Upper lobe of right lung (tissue), 1 donor: ENCODE measurements at places on chromosomes 16 and 17.
A peak's percentile ranks its signal among the peaks of the same experiment; 100 is the strongest.

GRCh38 chr17:81298991-81299738, 4.1 kb upstream of the SLC38A10 start:
- no peaks in the 10 kb centered on the region for H3K27me3 ChIP-seq
- no peak overlapping the region for H3K4me3 ChIP-seq
- H3K4me1 ChIP-seq: peaks cover 16% of the 10 kb centered on the region

GRCh38 chr16:11499295-11500089, 87.2 kb downstream of the LITAF start:
- no peaks in the 10 kb centered on the region for H3K27me3 ChIP-seq
- no peak overlapping the region for H3K27ac ChIP-seq
- no peak for DNase-seq
- peaks cover 22% of the 10 kb centered on the region for H3K4me1 ChIP-seq
- H3K4me3 ChIP-seq: no peak overlapping the region

GRCh38 chr16:30027588-30028437, 3.3 kb downstream of the TLCD3B start:
- H3K4me1 ChIP-seq: peaks cover 5% of the 10 kb centered on the region
- no peaks in the 10 kb centered on the region for H3K36me3 ChIP-seq
- no peak for DNase-seq
- peaks cover 59% of the 10 kb centered on the region for H3K27me3 ChIP-seq
- no peak overlapping the region for H3K27ac ChIP-seq

- DNase-seq: peak; percentile 85
- no peaks in the 10 kb centered on the region for H3K36me3 ChIP-seq
- H3K27me3 ChIP-seq: no peaks in the 10 kb centered on the region
- peaks cover 18% of the 10 kb centered on the region for H3K4me1 ChIP-seq
These were observed 20.2 kb downstream of the NGFR start for GRCh38 chr17:49515196-49515770.

GRCh38 chr17:28041844-28042656, 427 bp upstream of the NLK start:
- H3K27me3 ChIP-seq: no peaks in the 10 kb centered on the region
- DNase-seq: no peak
- peak overlapping the region; percentile 78 for H3K4me3 ChIP-seq
- H3K36me3 ChIP-seq: no peaks in the 10 kb centered on the region
- peaks cover 32% of the 10 kb centered on the region for H3K4me1 ChIP-seq
- H3K27ac ChIP-seq: peak overlapping the region; percentile 90

DNA sequence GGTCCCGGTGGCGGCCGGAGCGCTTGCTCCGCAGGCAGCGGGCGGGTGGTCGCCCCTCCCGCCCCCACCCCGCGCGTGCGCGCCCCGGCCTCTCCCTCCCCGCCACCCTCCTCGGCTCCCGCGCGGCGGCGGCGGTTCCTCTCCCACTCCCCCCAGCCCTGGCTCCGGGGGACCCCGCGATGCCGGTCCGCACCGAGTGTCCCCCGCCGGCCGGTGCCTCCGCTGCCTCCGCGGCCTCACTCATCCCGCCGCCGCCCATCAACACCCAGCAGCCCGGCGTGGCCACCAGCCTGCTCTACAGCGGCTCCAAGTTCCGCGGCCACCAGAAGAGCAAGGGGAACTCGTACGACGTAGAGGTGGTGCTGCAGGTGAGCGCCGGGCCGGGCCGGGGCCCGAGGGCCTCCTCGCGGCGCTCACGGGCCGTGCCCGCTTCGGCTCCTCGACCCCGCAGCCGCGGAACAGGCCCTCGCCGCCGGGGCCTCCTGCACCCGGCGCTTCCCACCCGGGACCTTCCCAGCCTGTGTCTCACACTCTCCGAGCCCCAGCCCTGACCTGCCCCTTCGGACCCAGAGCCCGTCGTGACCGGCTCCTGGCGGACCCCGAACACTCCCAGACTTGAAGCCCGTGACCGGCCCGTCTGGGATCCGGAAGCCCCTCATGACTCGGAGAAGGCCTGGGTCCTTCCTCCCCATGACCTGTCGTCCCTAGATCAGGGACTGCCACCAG, 490 bp downstream of the GID4 start:
- no peaks in the 10 kb centered on the region for H3K36me3 ChIP-seq
- no peaks in the 10 kb centered on the region for H3K27me3 ChIP-seq
- peak overlapping the region; percentile 70 for H3K27ac ChIP-seq
- H3K4me1 ChIP-seq: peaks cover 28% of the 10 kb centered on the region
- H3K4me3 ChIP-seq: peak overlapping the region; percentile 94
- DNase-seq: peak; percentile 69

DNA sequence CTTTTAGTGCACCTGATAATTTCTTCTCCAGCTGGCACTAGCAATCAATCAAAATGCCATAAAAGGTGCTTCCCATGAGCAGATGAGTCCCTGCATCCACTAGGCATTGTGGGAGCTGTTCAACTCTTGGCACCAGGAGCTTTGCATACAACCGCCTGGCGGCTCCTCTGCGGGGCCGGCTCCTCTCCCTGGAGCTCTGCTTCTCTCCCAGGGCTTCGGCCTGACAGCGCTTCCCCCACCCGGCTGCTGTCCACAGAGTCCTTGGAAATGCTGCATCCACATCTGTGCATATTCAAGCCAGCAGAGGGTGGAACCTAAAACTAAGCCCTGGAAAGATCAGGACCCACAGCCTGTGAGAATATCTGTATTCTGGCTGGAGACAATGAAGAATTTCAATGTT, 62.9 kb downstream of the LMF1 start:
- no peak overlapping the region for H3K4me3 ChIP-seq
- no peak overlapping the region for H3K27ac ChIP-seq
- DNase-seq: no peak
- H3K4me1 ChIP-seq: no peaks in the 10 kb centered on the region

DNA sequence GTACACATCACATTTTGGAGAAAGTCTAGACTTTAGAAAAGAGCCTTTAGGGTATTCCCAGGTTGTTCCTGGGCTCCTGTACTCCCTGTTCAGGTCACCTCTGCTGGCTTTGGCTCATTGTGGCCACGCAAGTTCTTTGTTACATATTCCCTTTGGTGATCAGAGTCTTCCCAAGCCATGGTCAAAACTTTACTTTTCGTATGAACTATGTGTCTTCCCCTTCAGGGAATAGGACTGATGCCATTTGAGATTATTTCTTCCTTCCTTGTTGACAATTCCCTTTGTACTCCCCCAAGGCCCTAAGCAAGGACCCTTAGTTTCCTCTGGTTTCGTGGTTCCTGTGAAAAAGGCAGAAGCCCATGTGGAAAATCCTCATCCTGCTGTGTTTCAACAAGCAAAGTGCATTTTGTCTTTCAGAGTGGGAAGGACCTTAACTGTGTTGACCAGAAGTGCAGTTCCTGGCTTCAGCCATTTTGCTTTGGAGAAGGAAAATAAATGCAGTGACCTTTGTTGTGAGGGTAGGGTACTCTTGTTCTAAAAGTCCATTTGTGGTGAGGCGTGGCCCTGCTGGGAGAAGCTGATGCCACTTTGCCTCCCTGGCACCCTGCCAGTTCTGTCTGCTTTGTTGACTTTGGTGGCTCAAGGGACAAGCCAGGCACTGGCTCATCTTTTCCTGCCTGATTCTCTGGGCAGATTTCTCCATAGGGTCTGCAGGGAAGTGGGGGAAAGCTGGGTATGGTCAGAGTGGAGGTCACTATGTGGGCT, 55.1 kb downstream of the ZNRF1 start:
- DNase-seq: no peak
- no peaks in the 10 kb centered on the region for H3K27me3 ChIP-seq
- H3K36me3 ChIP-seq: no peaks in the 10 kb centered on the region
- peaks cover 8% of the 10 kb centered on the region for H3K4me1 ChIP-seq

- DNase-seq: no peak
- H3K4me1 ChIP-seq: no peaks in the 10 kb centered on the region
- H3K27me3 ChIP-seq: no peaks in the 10 kb centered on the region
- H3K4me3 ChIP-seq: no peak overlapping the region
- no peak overlapping the region for H3K27ac ChIP-seq
These were observed 44.4 kb upstream of the ZFHX3 start for GRCh38 chr16:73092236-73092781.

DNA sequence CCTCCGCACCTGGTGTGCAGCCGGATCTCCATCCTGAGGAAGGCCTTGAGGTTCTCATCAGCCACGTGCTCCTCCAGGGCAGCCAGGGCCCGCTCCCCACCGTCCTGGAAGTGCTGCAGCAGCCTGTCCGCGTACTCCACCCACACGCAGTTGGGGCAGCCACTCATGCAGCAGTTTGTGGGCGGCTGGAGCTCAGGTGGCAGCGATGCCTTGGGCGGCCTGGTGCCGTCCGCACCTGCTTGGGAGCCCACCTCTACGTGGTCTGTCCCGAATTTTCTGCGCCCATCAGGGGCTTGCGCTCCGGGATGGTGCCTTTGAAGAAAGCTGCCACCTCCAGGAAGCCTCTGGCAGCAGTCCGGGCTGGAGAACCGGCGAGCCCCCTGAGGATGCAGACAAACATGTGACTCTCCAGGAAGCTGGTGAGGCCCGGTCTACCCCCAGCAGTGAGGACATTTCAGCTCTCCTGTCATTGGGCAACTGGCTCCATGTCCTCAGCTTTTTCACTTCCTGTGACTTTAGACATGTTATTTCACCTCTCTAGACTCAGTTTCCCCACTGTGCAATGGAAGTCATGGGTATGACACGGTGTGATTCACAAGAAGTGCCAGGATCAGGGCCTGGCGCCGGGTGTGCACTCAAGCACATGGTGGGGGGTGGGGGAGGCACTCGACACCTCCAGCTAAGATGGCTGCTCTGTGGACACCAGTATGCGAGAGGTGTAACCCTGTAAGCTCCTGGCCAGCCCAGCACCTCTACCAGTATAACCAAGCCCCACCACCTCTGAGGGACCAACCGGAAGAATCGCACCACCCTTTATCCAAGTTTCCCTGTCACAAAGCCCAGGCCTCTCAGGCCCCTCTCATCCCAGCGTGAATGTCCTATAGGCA, 957 bp downstream of the OXLD1 start:
- peak overlapping the region; percentile 92 for H3K27ac ChIP-seq
- peaks cover 17% of the 10 kb centered on the region for H3K36me3 ChIP-seq
- H3K27me3 ChIP-seq: no peaks in the 10 kb centered on the region
- peaks cover 25% of the 10 kb centered on the region for H3K4me1 ChIP-seq

DNA sequence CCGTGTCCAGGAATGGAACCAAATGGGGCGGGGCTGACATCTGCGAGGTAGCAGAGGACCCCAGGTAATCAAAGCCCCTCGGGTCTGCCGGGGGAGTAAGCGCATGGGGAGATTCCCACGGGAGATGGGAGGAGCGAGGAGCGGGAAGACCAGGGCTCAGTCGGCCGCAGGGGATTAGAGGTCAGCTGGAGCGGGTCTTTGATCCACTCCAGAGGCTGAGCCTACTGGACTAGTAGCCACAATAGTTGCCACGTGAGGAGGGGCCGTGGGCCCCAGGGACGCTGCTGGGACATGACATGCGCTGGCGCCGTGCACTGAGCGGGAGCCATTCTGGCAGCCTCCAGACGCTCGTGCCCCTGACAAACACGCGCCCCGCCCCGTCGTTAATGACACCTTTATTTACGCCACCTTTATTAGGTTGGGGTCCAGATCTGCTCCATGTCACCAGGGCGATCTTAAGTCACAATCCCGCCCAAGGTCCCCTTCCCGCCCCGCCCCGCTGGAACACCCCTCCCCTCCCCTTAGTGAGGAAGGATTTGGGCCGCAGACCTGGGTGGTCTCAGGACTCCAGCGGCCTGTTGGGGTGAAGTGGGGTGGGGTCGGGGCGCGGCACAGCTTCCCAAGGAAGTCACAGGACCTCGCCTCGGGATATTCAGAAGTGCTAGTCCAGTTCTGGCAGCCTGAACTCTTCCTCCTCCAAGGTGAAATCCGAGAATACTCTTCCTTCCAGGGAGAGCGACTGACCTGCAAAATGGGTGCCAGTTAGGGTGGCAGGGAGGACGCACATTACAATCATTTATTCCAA, 15.0 kb downstream of the PPY start:
- H3K4me1 ChIP-seq: peaks cover 13% of the 10 kb centered on the region
- no peak overlapping the region for H3K27ac ChIP-seq
- peak overlapping the region; percentile 36 for H3K4me3 ChIP-seq
- peaks cover 18% of the 10 kb centered on the region for H3K27me3 ChIP-seq
- DNase-seq: peak; percentile 66
- H3K36me3 ChIP-seq: no peaks in the 10 kb centered on the region

GRCh38 chr16:69150146-69150865, 17.9 kb downstream of the UTP4 start:
- no peak overlapping the region for H3K4me3 ChIP-seq
- no peaks in the 10 kb centered on the region for H3K27me3 ChIP-seq
- H3K36me3 ChIP-seq: peaks cover 60% of the 10 kb centered on the region
- no peaks in the 10 kb centered on the region for H3K4me1 ChIP-seq

- H3K27ac ChIP-seq: no peak overlapping the region
- H3K4me1 ChIP-seq: peaks cover 16% of the 10 kb centered on the region
- H3K4me3 ChIP-seq: no peak overlapping the region
- no peaks in the 10 kb centered on the region for H3K36me3 ChIP-seq
These were observed 45.4 kb downstream of the CDH1 start for GRCh38 chr16:68782198-68783174.

DNA sequence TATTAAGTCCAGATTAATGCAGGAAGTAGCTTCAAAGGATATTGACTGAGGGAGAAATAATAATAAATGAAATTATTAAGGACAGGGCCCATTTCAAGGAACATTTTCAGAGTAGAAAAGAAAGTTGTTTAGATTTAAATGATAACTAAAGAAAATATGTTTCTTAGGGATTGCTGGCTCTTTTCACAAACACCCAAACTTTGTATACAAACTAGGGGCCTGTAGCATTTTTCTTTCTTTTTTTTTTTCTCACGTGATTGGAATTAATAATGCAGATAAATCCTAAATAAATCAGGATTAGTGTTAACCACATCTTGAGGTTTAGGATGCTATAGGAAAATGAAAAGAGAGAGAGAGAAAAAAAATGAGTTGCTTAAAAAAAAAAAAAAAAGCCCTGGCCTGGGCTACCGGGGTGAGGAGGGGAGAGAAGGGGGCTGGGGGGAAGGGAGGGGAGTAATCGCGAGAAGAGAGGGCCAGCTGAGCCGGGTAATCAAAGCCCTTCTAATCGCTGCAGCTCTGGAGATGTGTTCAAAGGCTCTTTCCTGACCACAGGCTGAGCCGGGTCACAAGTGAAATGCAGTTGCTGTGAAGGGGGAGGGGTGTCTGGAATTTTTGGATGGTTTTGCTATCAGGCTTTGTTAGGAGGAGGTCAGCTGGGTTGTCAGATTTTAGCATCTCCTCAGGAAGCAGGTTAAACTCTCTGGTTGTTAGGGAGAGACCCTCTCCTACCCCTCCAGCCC, 104.6 kb upstream of the ZFHX3 start:
- DNase-seq: no peak
- H3K27ac ChIP-seq: no peak overlapping the region
- no peaks in the 10 kb centered on the region for H3K36me3 ChIP-seq

DNA sequence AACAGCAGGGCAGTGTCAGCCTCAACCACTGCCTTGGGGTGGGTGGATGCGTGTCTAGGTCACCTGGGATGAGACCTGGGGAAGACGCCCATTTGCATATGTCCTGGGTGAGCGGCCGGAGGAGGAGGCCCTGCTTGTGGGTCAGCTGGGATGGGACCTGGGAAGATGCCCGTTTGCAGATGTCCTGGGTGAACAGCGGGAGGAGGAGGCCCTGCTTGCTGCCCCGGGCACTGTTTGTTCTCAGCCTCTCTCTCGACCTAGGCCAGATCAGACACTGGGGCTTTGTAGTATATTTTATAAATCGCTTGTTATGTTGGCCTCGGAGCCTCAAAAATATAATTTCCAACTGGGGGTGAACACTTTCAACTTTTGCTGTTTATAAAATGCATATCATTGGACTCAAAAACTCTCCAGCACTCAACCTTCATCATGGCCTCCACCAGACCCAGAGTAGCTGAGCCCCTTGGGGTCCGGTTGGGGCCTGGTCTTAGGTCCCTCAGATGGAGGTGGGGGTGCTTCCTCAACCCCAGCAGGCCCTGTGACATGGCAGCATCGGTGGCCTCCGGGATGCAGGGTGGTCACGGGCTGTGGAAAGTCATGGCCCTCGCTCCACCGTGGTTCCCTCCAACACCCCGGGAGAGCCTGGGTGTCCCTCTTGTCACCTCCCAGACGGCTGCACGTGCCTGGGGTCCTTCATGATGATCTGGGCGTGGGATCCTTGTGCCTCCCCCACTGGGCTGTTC, 17.3 kb downstream of the DBNDD1 start:
- H3K4me1 ChIP-seq: no peaks in the 10 kb centered on the region
- no peak for DNase-seq
- no peaks in the 10 kb centered on the region for H3K27me3 ChIP-seq
- peaks cover 14% of the 10 kb centered on the region for H3K36me3 ChIP-seq
